ENCODE measurements at places on chromosomes 16 and 17. TPM values are rescaled to one million over a fixed set of nuclear protein-coding genes. Genes with fewer than 3 reads are reported as not detected.

DNA sequence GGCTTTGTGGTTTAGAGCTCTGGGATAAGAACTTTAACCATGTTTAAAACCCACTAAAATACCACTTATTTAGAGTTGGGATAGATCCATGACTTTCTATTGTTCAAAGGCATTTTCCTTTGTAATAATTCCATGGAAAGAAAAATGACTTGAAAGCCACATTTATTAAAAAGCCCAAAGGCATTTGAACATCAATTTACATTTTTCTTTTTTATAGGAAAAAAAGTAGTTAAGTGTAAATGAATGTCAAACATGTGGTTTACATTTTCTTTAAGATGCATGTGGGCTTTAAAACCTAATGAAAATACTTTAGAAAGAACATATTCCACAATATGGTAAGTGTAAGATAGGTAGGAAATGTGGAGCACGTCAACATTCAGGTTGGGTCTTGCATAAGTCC, 443.2 kb downstream of the TOX3 start:
- DNase-seq, result no peak

DNA sequence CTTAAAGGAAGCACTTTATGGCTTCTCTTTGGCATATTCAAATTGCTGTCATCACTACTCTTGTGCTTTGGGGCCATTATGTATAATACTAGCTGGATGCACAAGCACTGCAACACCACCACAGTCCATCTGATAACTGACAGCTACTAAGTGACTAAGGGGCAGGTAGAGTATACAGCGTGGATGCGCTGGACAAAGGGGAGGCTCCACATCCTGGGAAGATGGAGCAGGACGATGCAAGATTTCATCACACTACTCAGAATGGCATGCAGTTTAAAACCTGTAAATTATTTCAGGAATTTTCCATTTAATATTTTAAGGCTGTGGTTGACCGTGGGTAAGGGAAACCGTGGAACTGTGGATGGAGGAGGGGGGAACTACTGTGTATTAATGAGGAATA, 25.0 kb downstream of the MPRIP start:
- no peak for DNase-seq

DNA sequence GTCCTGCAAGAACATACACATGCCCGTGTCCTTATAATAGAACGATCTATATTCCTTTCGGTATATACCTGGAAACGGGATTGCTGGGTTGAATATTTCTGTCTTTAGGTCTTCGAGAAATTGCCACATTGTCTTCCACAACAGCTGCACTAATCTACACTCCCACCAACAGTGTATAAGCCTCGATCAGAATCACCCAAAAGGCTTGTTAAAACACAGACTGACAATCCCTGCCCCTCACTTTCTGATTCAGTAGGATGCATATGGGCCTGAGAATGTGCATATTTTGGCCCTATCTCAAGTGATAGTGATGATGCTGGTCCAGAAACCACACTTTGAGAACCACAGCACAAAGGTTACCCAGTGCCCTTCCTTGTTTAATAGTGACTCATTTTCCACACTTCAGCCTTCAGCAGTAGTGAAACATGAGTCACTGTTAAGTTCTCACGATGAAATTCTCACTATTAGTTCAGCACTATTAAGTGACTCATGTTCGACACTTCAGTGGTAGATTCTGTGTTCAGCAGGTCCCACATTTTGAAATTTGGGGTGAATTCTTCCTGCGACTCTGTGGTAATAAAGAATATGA, 215.6 kb downstream of the GRIN2A start:
- DNase-seq, result peak; percentile 86

DNA sequence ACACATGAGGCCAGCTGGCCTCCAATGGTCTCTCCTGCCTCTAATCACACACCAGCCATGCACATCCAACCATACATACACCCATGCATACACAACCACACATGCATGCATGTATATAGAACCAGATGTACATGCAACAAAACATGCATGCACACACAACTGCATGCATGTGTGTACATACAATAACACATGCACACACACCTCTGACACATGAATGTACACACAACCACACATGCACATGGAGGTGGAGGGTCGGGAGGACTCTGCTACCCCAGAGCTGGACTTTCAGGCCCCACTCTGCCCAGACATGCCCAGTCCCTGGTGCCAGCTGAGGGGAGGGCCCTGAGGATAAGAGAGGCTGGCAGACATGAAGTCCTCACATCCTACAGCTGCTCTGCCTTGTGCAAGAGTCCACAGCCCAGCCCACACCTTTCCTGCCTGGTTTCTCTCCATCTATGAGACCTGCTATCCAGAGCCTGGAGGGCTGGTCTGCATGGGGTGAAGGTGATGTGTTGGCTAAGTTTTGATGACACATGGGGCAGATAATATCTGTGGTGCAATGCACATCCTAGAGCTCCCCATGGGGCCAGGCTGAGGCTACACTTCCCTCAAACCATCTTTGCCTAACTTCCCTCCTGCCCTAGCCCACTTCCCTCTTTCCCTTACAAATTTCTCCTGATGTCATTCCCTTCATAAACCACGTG, 50.9 kb upstream of the SDK2 start:
- no peak for DNase-seq

DNA sequence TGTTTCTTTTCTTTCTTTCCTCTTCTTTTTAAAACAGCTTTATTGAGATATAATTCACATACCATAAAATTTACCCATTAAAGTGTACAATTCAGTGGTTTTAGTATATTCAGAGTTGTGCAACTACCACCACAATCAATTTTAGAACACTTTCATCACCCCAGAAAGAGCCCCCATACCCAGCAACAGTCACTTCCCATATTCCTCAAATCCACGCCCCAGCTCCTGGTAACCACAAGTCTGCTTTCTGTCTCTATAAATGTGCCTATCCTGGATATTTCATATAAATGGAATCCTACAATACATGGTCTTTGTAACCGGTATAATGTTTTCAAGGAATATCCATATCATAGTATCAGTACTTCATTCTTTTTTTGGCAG, 19.4 kb downstream of the RARA start:
- DNase-seq, result no peak

DNA sequence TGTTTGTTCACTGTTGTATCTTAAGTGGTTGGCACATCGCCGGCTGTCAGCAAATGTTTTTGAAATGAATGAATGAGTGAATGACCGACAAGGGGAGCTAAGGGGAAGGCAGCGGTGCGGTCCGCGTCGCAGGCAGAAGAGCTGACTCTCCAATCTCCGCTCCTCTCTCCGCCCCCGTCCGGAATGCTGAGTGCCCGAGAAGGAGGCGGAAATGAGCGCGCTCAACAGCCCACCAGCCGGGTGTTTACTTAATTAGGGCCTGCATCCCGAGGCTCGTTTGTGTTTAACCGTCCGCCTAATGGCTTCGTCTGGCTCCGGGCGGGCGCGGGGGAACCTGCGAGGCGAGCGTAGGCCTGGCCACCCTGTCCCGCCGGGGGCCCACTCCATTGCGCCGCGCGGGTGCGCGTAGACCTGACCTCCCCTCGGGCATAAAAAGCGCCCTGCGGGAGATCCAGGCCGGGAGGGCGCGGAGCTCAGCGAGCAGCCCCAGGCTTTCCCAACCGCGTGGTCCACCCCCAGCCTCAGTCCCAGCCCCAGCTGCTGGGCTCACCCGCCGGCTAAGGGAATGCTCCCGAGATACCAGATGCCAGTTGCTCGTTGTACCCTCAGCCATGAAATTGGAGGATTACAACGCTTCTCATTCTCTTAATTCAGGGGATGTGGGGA, 2.5 kb upstream of the CDH3 start:
- no peak for DNase-seq

- no peak for DNase-seq
These were observed 255.1 kb downstream of the MAP2K6 start for GRCh38 chr17:69669441-69670178.

GRCh38 chr17:44137891-44138709, 3.6 kb upstream of the HROB start:
- no peak for DNase-seq

DNA sequence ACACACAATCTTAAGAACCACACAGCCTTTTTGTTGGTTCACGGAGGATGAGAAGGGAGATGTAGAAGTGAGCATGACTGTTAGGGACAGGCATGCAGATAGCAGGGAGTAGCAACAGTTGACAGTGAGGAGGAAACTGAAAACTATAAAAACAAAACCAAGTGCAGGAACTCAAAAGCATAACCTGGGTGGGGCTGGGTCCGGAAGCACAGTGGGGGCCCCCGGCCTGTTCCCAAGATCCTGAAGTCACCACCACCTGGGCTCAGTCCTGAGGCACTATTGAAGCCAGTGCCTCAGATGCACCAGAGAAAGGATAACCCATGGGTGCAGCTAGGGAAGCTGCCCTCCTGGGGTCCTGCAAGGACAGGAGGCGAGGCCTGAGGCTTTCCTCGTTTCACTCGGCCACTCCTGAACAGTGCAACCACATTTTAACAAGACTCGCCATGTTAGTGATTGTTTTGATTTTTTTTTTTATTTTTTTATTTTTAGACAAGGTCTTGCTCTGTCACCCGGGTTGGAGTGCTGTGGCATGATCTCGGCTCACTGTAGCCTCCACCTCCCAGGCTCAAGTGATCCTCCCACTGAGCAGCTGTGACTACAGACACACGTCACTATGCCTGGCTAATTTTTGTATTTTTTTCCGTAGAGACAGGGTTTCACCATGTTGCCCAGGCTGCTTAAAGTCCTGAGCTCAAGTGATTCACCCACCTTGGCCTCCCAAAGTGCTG, 27.7 kb upstream of the CBX4 start:
- no peak for DNase-seq

DNA sequence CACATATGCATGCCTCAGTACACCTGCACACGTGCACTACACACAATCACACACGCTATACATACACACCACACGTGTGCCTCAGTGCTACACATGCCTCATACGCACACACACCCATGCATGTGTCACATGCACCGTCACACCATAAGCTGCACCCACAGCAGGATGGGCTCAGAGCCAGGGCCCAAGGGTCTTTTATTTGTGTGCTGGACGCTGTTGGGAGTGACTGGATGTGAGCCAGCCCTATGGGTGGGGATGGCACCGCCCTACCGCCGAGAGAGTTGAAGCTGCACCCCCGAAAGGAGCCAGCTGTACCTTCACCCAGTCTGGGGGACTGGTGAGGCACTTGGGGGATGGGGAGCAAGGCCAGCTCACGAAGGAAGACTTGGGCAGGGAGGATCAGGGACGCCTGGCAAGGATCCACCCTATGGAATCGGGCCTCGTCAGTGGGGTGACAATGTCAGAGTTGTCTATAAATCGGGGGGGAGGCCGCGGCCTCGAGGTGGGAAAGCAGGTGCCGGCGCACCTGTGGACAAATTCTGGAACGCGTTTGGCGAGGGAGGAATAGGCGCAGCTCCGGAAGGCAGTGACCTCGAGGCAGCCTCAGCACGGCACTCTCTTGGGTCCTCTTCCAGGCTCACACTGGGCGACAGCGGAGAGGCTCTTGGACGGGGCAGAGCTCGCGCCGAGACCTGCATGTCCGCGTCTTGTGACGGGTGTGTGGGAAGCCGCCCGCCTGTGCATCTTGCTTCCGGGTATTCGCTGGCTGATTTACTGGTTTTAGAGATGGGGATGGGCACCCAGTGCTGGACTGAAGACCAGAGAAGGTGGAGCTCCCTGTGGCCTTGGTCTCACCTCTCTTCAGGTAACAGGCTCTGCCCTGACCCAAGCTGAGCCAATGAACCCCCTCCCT, 7.3 kb downstream of the RGS11 start:
- no peak for DNase-seq

DNA sequence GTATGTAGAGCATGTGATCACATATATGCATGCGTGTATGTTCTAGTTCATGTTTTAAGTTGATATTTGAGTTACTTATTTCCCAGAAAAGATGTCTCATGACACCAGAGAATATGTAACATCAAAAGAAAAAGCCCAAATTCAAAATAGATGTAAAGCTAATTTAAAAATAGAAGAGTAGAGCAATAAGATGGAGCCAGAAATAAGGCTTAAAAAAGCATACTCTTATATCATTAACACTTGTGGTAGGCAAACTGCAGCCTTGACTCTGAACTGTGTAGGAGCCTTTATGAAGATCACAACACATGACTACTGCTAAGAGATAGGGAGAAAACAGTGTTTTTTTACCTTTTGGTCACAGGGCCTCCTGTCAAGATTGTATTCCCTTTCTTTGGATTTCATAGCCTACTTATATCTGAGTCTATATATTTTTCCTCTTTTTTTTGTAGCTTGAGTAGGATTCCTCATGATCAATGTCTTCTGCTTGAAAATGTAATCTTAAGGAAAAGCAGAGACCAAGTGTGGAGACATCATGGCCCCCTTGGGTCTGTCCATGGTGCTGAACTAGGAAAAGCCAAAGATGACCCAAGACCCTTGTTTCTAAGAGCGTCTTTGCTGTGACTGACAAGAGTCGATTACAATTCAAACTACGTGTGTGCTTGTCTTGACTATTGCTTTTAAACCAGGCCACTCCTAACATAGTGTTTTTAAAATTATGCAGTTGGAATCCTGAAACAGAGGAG, 390.4 kb downstream of the SHISA9 start:
- no peak for DNase-seq

DNA sequence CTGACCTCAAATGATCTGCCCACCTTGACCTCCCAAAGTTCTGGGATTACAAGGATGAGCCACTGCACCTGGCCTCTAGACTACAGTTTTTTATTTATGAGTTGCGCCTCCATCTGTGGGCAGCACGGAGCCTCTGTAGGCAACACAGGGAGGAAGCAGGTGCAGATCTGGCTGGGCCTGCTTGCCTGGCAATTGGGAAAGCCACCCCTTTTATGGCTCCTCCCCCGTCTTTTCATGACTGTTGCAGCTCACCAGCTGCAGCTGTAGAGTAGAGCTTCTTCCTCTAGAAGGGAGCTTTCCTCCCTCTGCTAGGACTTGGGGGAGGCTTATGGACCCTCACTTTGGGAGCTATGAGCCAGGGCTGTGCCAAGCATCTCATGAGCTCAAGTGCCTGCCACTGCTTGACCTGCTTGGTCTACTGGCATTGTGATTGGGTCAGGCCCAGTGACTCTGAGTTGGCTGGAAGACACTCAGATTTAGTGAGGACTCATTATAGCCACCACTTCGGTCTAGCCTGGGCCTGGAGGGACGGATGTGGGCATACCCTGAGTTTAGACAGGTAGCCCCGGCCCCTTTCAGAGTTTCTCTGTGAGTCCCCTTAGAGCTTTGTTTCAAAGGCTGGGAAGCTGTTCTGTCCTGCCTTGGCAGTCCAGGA, 6.9 kb upstream of the SLC7A6 start:
- DNase-seq, result no peak

- DNase-seq, result no peak
These were observed 662 bp downstream of the PGS1 start for GRCh38 chr17:78379131-78379491.

C1QTNF1 gene
- total RNA-seq, result 0.21 TPM

ZG16B gene
- 7.5 TPM for total RNA-seq

ODAD4 gene
- total RNA-seq, result 0.46 TPM

AOC3 gene
- 0.56 TPM for total RNA-seq

GRIN2C gene
- total RNA-seq, result 0.13 TPM

ZFHX3 gene
- total RNA-seq, result 8.6 TPM

SLC6A2 gene
- not detected for total RNA-seq

ADCY9 gene
- 0.41 TPM for total RNA-seq

GTF3C1 gene
- total RNA-seq, result 54.2 TPM

TBC1D28 gene
- total RNA-seq, result not detected

METTL26 gene
- total RNA-seq, result 94.0 TPM

ADAT1 gene
- total RNA-seq, result 70.0 TPM

G6PC1 gene
- total RNA-seq, result not detected

UTS2R gene
- 0.36 TPM for total RNA-seq
